Substantia nigra (tissue), 51 donors: ENCODE measurements at places on chromosomes 2 and 18.

DNA sequence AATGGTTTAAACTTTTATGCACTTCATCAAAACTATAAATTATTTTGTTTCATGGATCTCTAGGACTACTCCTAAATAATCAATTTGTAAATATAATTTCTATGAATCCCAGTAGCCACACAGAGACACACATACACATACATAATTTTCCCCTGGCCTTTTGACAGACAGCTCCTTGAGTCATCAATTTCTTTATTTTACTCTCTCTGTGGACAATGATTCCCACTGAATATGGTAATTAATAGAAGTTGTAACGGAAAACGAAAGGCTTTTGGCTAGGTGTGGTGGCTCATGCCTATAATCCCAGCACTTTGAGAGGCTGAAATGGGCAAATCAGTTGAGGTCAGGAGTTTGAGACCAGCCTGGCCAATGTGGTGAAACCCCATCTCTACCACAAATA is 235.1 kb downstream of the EPHA4 start:
- no peak for DNase-seq

- no peak for DNase-seq
Measured at GRCh38 chr2:30631051-30631671, 176.1 kb downstream of the CAPN13 start.

GRCh38 chr2:12721566-12722446 is 5.1 kb downstream of the TRIB2 start:
- DNase-seq = no peak

DNA sequence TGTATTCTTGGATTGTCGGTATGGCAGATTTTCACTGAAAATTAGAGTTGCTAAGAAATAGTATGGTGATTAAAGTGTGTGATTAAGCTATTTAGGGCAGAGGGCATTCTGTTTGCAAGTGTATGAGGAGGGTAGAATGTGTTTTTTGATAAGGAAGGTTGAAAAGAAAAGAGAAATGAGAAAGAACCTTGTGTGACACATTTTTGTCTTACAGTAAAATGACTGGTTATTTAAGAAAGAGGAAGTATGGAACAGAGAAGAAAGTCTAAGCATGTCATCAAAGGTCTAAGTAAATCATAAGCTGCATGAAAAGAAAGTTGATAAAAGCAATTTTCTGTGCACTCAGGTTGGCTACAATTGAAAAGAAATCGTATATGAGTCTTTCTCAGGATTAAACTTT is 5.2 kb upstream of the RSAD2 start:
- DNase-seq = no peak

GRCh38 chr2:240160291-240161086 is 20.0 kb upstream of the OTOS start:
- no peak for DNase-seq

- DNase-seq = no peak
Measured at GRCh38 chr2:271917-272316, 7.2 kb downstream of the ACP1 start.

DNA sequence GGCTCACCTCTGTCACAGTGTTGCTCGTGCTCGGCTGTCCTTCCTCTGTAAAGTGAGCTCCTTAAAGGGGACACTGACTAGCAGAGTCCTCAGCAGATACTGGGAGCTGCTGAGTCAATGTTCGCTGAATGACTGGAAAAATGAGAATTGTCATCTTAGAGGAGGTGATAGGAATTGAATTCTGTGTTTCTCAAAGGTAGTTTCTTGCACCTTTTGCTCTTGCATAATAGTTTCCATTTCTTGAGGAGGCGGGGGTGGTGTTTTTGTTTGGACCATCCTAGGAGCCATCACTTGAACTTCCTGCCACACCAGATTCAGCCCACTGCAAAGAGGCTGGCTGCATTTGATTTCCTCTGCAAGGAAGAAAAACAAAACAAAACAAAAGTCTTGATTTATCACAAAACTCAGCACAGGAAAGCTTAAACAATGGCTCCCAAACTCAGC is 11.4 kb upstream of the RFX8 start:
- no peak for DNase-seq

DNA sequence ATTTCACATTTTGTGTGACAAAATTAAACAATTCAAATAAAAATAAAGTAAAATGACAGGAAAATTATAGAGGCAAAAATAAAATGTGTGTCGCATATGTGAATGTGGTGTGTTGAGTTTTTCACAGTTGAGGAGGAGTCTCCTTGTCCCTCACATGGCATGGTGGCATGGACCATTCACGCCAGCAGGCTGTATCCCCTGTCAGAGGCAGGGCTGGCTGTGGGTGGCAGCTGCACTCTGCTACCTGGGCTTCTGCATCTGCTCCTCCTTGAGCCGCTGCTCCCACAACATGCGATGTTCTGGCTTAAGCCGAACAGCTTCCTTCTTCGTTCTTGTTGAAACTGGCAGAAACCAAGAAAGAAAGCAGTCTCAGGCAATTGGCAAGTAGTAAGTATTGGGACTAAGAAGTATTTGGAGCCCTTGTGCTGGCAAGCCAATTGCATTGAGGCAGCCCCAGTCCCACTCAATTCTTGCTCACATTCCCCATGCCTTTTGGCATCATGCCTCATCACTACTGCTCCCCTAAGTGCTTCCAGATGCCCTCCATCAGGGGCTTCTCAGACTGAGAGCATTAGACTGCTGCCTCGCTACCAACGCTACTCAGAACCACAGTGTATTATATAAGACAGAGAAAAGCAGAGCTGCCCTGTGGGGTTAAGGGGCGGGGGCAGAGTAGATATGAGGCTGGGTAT is 177.9 kb upstream of the NABP1 start:
- DNase-seq = no peak

DNA sequence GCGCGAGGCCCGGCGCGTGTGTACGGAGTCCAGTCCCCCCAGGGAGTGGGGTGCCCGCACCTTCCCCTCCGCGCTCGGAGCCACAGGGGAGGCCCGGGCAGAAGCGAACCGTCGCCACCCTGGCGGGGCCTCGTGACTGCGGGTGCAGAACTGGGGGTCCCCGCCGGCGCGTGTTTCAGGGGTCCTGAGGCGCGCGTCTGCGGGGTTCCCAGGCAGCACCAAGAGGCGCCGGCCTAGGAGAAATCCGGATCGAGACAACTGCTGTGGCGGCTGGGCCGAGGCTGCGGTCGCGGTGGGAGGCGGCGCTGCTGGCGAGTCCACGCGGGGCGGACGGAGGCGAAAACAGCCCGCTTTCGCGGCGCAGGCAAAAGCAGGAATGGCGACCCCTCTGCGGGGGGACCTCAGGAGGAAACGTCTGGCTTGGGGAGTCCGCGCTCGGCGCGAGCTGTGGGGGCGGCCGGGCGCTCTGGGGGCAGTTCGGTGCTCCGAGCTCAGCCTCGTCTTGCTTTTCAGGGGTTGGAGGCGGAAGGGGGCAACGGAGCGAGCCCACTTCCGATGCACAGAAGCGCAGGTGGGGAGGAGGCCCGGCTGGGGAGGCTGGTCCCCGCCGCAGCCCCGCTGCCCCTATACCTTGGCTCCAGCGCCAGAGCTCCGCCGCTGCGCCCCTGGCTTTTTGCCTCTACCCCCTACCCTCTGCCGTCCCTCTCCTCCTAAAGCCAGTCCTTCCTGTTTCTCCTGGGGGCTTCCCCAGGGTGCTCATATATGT is 81.5 kb upstream of the LDLRAD4 start:
- DNase-seq = no peak

DNA sequence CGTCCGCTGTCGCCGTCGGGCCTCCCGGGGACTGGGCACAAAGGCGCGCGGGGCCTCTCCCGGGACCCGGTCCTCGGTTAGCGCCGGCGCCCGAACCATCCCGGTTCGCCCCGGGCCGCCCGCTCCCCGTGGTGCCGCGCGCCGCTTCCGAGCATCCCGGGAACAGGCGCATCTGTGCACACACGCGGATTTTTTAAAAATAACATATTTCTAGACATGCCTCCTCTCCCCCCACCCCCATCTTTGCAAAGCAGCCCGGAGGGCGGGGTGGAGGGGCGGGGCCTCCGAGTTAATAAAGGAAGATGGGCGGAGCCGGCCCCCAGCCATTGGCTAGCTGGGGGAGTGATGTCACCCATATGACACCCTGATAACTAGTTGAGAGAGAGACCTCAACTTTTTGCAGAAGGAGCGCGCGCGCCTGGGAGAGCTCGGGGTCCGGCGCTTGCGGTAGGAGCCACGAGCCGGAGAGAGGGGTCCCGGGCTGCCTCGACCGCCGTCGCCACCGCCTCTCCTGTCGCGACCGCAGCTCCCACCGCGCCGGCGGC is at the start of gene SOX11:
SOX11 (plus strand) TSS at position 400 of the 545 bp plus-strand sequence. CDS start 338 bp downstream, outside the sequence.
- no peak for DNase-seq

- DNase-seq = peak; percentile 47
Measured at GRCh38 chr2:9191041-9191481, 15.6 kb upstream of the ASAP2 start.

DNA sequence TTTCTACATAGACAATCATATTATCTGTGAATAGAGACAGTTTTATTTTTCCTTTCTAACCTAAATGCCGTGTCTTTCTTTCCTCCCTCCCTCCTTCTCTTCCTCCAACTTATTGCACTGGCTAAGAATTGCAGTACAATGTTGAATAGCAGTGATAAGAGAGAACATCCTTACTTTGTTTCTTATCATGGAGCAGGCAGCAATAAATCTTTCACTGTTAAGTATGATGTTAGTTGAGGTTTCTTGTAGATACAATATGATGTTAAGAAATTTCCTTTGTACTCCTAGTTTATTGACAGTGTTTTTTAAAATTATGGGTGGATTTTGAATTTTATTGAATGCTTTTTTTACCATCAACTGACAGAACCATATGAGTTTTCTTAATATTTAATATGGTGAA is 6.0 kb downstream of the LYPD6B start:
- DNase-seq = no peak

DNA sequence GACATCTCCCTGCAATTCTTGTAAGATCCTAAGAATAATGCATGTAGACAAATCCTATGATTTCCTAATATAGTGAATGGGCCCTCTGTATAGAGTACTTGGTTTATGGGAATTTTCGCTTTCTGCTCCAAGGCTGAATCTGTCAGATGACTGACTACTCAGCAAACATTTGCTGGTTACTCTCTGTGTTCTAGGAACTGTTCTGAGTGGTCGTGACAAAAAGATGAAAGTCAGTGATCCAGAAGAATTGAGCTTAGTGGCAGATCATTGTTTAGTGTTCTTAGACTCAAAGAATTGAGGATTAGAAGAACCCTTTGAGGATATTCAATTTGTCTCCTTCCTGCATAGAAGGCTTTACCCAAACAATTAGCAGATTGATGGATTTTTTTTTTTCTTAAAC is 10.0 kb downstream of the XRCC5 start:
- DNase-seq = no peak

DNA sequence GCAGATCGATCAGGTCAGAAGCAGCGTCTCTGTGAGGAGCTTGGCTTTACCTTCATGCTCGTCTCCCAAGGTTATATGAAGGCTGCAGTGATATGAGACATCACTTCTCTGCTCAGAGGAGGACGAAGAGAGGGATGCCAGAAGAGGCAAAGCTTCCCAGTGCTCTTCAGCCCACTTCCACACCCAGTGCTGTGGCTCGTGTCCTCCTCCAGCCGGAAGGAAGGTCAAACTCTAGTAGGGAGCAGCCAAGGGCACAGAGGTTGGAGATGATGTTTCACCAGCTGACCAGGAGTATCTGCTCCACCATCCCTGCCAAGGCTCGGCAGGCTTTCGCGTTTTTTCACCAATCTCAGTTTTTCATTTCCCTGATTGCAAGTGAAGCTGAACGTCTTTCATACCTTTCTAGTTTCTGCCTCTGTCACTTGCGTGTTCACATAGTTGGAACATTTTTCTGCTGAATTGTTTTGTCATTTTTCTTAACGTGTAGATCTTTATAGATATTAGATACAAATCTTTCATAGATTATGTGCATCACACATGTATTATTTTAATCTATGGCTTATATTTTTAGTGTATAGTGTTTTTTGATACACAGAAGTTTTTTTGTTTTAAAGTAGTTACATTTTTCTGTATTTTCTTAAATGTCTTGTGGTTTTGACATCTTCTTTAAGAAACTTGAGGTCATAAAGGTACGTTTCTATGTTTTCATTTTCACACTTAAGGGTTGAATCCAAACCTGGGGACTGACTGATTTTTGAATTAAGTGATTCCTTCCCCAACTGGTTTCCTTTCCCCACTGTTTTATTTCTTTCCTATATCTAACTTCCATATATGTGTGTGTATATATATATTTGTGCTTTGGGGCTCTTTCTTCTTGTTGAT is 23.5 kb upstream of the L3MBTL4 start:
- no peak for DNase-seq

GRCh38 chr2:86499326-86499725 is 58.2 kb downstream of the KDM3A start:
- DNase-seq = no peak

- no peak for DNase-seq
Measured at GRCh38 chr18:74635224-74635975, 37.7 kb downstream of the ZNF407 start.

- DNase-seq = no peak
Measured at GRCh38 chr18:35728676-35729075, 147.1 kb downstream of the GALNT1 start.

GRCh38 chr2:33219850-33220275 is 256.6 kb upstream of the RASGRP3 start:
- DNase-seq = no peak

- DNase-seq = no peak
Measured at GRCh38 chr2:2550856-2551255, 219.8 kb upstream of the MYT1L start.

GRCh38 chr2:62309465-62310091 is 113.7 kb downstream of the B3GNT2 start:
- no peak for DNase-seq

- peak; percentile 10 for DNase-seq
Measured at GRCh38 chr2:48560546-48561209, 30.7 kb downstream of the STON1 start.

- no peak for DNase-seq
Measured at GRCh38 chr2:20080428-20080827, 29.0 kb upstream of the LAPTM4A start.

- DNase-seq = no peak
Measured at GRCh38 chr18:24053211-24053610, 38.7 kb downstream of the TTC39C start.

- no peak for DNase-seq
Measured at GRCh38 chr2:222305516-222306392, 7.0 kb upstream of the PAX3 start.

GRCh38 chr2:227813562-227814353 is at the start of gene CCL20:
TSS of gene CCL20 (plus strand) at chr2:227813842. CDS start at chr2:227813912, 70 bp downstream.
- DNase-seq = no peak

GRCh38 chr2:144431998-144432397 is 87.9 kb downstream of the ZEB2 start:
- DNase-seq = no peak
